ENCODE measurements at places on chromosomes 5 and 9. TPM values are rescaled to one million over a fixed set of nuclear protein-coding genes. Genes with fewer than 3 reads are reported as not detected.

DNA sequence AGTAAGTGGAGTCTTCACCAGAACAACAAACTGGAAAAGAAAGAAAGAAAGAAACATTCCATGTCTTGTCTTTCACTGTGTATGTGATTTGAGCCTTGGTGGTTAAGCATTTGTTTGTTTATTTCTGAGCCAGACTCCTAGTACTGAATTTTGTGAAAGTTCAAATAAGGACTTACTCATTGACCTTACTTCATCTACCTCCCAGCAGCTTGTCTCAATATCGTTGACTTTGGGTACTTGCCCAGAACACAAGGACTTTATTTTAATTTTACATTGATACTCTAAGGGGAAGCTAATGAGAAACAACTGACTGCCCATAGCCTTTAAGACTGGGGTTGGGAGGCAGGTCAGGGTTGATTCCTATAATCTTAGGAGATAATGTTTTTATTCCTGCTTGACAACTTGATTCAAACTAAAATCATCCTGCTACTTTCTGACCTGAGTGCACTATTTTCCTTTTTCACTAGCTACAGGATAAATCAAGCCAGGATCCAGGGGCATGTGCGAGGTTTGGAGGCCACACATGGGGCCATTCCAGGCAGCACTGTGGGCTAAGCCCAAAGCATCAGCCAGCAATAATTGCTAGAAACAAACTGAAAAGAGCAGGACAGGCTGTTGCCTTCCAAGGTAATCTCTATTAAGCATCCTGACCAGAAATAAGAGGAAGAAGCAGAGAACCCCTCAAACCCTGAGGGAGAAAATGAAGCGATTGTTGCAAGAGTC is 138.9 kb upstream of the RUSC2 start:
- H3K27ac ChIP-seq = no peak overlapping the region
- H3K36me3 ChIP-seq = no peaks in the 10 kb centered on the region
- peaks cover 4% of the 10 kb centered on the region for H3K4me1 ChIP-seq
- DNase-seq = no peak
- no peaks in the 10 kb centered on the region for H3K27me3 ChIP-seq

DNA sequence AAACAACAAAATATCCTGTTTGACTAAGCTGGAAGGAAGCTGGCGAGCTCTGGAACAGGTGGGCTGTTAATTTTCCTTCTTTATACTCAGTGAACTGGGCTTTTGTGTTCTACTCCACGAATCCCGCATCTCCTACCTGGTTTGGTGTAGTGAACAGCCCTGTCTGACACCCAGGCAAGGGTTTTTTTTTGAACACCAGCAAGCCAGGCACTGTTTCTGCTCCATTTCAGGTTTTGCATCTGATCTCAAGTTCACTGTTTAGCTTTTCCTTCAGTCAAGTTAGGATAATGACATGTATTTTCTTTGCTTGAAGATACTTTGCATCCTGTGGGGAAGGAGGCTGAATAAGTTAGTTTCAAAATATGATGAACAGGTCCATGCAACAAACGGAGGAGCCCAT is 204.5 kb downstream of the SEMA6A start:
- H3K4me1 ChIP-seq = peaks cover 4% of the 10 kb centered on the region
- no peak overlapping the region for H3K4me3 ChIP-seq

PCDHGB3 gene
- 0.71 TPM for total RNA-seq

ENTREP1 gene
- total RNA-seq = 0.44 TPM

DNA sequence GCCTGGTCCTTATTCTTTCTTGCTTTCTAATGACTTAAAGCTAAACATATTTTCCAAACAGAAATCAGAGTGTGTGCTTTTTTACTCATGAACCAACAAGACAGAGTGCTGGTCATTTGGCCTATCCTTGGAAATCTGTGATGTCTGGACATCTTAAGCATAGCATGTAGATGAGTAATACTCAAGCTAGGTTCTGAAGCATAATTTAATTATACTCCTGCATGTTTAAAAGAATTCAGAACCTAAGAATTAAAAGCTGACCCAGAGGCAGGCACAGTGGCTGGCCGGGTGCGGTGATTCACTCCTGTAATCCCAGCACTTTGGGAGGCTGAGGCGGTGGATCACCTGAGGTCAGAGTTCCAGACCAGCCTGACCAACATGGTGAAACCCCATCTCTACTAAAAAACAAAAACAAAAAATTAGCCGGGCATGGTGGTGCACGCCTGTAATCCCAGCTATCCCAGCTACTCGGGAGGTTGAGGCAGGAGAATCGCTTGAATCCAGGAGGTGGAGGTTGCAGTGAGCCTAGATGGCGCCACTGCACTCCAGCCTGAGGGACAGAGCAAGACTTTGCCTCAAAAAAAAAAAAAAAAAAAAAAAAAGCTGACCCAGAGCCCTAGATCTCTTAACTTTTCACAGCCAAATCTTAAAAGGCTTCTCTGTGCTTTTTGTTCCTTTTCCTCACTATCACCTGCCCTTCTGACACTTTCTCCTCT is 16.2 kb upstream of the TJP2 start:
- H3K4me1 ChIP-seq = no peaks in the 10 kb centered on the region
- no peak overlapping the region for H3K27ac ChIP-seq
- no peak overlapping the region for H3K4me3 ChIP-seq
- DNase-seq = no peak
- H3K27me3 ChIP-seq = no peaks in the 10 kb centered on the region
- peaks cover 9% of the 10 kb centered on the region for H3K36me3 ChIP-seq

DNA sequence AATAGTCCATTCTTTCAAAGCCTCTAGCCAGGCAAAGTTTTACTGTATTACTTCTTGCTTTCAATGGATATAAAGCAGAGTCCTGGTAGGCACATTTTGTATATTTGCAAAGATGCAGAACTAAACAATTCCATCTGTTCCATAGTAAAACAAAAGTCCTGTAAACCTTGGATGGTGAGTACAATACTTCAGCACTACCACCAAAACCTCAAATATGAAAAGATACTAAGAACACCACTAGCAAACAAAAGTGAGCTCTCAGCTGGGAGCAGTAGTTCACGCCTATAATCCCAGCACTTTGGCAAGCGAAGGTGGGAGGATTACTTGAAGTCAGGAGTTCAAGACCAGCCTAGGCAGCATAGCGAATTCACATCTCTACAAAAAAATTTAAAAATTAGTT is 195.0 kb downstream of the MSX2 start:
- H3K27ac ChIP-seq = no peak overlapping the region
- H3K4me3 ChIP-seq = no peak overlapping the region
- no peak for DNase-seq
- no peaks in the 10 kb centered on the region for H3K36me3 ChIP-seq

GRCh38 chr5:32639943-32640342 is 54.6 kb downstream of the SUB1 start:
- no peak for DNase-seq
- H3K4me3 ChIP-seq = no peak overlapping the region
- no peak overlapping the region for H3K27ac ChIP-seq
- H3K4me1 ChIP-seq = no peaks in the 10 kb centered on the region
- no peaks in the 10 kb centered on the region for H3K27me3 ChIP-seq
- no peaks in the 10 kb centered on the region for H3K36me3 ChIP-seq

GRCh38 chr9:121678501-121679022 is 27.1 kb downstream of the DAB2IP start:
- no peaks in the 10 kb centered on the region for H3K36me3 ChIP-seq
- no peak for DNase-seq
- H3K4me3 ChIP-seq = no peak overlapping the region
- H3K27ac ChIP-seq = no peak overlapping the region
- peaks cover 4% of the 10 kb centered on the region for H3K4me1 ChIP-seq

DNA sequence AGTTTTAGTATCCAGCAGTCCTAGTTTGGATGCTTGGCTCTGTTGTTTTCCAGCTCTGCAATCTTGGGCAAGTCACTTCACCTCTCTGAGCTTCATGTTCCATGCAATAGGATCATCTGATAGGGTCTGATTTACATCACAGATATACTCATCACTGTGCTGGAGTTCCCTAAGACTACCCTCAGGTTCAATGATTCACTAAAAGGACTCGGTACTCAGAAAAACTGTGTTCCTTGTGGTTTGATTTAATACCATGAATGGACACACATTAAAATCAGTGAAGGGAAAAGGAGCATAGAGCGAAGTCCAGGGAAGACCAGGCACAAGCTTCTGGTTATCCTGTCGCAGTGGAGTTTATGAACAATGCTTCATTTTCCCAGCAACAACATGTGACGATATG is 119.9 kb upstream of the EFNA5 start:
- H3K36me3 ChIP-seq = peaks cover 3% of the 10 kb centered on the region
- no peak overlapping the region for H3K27ac ChIP-seq
- DNase-seq = no peak
- no peak overlapping the region for H3K4me3 ChIP-seq
- H3K27me3 ChIP-seq = no peaks in the 10 kb centered on the region

SPATA31D4 gene
- not detected for total RNA-seq

GRCh38 chr9:90894986-90895687 is 93.5 kb downstream of the SYK start:
- no peaks in the 10 kb centered on the region for H3K36me3 ChIP-seq
- DNase-seq = peak; percentile 17
- H3K4me1 ChIP-seq = peaks cover under 1% of the 10 kb centered on the region
- peaks cover 2% of the 10 kb centered on the region for H3K27me3 ChIP-seq
- no peak overlapping the region for H3K27ac ChIP-seq
- H3K4me3 ChIP-seq = no peak overlapping the region

BRD8 gene
- total RNA-seq = 101 TPM

GRCh38 chr9:14222149-14222835 is 91.6 kb downstream of the NFIB start:
- H3K4me1 ChIP-seq = no peaks in the 10 kb centered on the region
- H3K27me3 ChIP-seq = no peaks in the 10 kb centered on the region
- H3K4me3 ChIP-seq = no peak overlapping the region

GRCh38 chr5:178343306-178343705 is 110.7 kb upstream of the PHYKPL start:
- peaks cover 31% of the 10 kb centered on the region for H3K4me1 ChIP-seq
- no peak overlapping the region for H3K27ac ChIP-seq
- H3K27me3 ChIP-seq = no peaks in the 10 kb centered on the region
- no peak for DNase-seq
- H3K36me3 ChIP-seq = peaks cover 4% of the 10 kb centered on the region

ZNF782 gene
- 7.9 TPM for total RNA-seq

GRCh38 chr5:158589939-158590338 is 509.8 kb downstream of the EBF1 start:
- H3K27me3 ChIP-seq = no peaks in the 10 kb centered on the region
- no peak overlapping the region for H3K4me3 ChIP-seq
- no peak overlapping the region for H3K27ac ChIP-seq
- DNase-seq = no peak
- peaks cover 16% of the 10 kb centered on the region for H3K4me1 ChIP-seq

- peaks cover 6% of the 10 kb centered on the region for H3K4me1 ChIP-seq
- H3K27me3 ChIP-seq = peaks cover 4% of the 10 kb centered on the region
- H3K36me3 ChIP-seq = no peaks in the 10 kb centered on the region
These were observed 200.5 kb upstream of the ACTBL2 start for GRCh38 chr5:57683036-57683630.

NRARP gene
- total RNA-seq = 31.7 TPM

- peaks cover 13% of the 10 kb centered on the region for H3K36me3 ChIP-seq
- no peak for DNase-seq
- H3K4me1 ChIP-seq = peaks cover 16% of the 10 kb centered on the region
- H3K27ac ChIP-seq = no peak overlapping the region
These were observed 591.8 kb downstream of the PDE4D start for GRCh38 chr5:59301727-59302126.

- H3K4me3 ChIP-seq = peak within 1 kb of the TSS; percentile 94
- DNase-seq = peak; percentile 65
- peak within 1 kb of the TSS; percentile 98 for H3K27ac ChIP-seq
- H3K36me3 ChIP-seq = no peaks in the 10 kb centered on the region
- H3K4me1 ChIP-seq = peaks cover 45% of the 10 kb centered on the region
These were observed at the start of gene ANXA6 for GRCh38 chr5:151157426-151158286. Gene ANXA6 (minus strand): TSS chr5:151157779. CDS start chr5:151147901, 9,878 bp downstream.

GNPDA1 gene
- 76.8 TPM for total RNA-seq

PCDHA10 gene
- total RNA-seq = 7.4 TPM

IFT74 gene
- total RNA-seq = 20.6 TPM

DNA sequence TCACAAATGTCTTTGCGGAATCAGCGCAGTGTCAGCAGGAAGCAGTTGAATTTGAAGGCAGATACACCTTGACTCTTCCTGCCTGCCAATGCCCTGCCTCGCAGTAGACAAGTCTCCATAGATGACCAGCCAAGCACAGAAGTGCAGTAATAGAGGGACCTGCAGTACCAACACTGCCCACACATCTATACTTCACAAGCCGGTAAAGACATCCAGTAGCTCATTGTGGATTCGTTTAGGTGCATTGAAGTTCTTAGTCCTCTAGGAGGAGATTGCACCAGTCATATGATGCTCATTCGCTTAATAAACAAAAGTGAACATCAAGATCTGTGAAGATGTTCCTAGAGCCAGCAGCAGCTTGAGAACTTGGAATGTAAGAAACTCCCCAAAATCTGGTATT is 7.1 kb upstream of the IFNA2 start:
- H3K27ac ChIP-seq = no peak overlapping the region
- DNase-seq = no peak

CD72 gene
- 1.4 TPM for total RNA-seq

GADD45G gene
- 13.3 TPM for total RNA-seq

DNA sequence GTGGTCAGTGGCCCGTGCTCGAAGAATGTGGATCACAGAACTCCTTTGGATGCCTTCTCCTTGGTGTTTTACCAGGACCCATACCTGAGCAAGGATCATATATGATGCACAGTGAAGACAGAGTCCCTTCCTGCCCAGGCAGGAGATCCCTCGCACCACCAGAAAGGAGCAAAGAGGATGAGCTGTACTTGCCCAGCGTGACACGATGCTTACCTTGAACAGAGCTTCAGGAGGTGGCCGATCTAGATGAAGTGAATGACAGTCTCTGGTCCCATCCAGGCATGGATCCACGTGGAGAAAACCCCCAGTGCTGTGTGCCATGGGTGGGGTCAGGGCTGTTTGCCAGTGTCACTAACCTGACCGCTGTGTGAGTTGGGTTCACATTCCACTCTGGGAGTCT is 455.4 kb downstream of the GADD45G start:
- H3K27me3 ChIP-seq = no peaks in the 10 kb centered on the region
- no peaks in the 10 kb centered on the region for H3K36me3 ChIP-seq
- H3K4me3 ChIP-seq = no peak overlapping the region
- H3K27ac ChIP-seq = no peak overlapping the region
- no peak for DNase-seq

DNA sequence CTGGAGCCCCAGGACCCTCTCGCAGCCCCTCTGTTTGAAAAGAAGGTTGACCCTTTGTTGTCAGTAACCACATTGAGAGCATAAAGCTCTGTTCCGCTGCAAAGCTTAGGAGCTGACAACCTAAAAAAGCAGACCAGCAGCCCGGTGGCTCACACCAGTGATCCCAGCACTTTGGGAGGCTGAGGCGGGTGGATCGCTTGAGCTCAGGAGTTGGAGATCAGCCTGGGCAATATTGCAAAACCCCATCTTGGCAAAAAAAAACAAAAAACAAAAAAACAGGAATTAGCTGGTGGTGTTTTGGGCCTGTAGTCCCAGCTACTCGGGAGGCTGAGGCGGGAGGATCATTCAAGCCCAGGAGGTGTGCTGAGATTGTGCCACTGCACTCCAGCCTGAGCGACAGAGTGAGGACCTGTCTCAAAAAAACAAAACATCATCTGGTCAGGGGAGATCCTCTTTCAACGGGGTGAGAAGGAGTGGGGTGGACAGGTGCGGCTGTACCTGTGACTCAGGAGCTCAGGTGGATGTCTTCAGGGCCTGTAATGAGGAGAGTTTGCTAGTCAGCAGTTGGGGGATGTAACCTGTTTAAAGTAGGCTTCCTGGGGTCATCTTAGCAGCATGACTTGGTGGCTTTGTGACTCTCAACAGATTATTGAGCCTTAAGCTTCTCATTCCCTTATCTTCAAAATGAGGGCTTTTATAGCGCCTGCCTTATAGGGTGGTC is 694 bp upstream of the REEP2 start:
- peak overlapping the region; percentile 93 for H3K4me3 ChIP-seq
- peaks cover 3% of the 10 kb centered on the region for H3K36me3 ChIP-seq
- no peaks in the 10 kb centered on the region for H3K27me3 ChIP-seq
- DNase-seq = no peak
